ENCODE measurements at places on chromosomes 3 and 15.

GRCh38 chr15:51223771-51224229, 114.6 kb downstream of the CYP19A1 start:
- DNase-seq, result no peak

DNA sequence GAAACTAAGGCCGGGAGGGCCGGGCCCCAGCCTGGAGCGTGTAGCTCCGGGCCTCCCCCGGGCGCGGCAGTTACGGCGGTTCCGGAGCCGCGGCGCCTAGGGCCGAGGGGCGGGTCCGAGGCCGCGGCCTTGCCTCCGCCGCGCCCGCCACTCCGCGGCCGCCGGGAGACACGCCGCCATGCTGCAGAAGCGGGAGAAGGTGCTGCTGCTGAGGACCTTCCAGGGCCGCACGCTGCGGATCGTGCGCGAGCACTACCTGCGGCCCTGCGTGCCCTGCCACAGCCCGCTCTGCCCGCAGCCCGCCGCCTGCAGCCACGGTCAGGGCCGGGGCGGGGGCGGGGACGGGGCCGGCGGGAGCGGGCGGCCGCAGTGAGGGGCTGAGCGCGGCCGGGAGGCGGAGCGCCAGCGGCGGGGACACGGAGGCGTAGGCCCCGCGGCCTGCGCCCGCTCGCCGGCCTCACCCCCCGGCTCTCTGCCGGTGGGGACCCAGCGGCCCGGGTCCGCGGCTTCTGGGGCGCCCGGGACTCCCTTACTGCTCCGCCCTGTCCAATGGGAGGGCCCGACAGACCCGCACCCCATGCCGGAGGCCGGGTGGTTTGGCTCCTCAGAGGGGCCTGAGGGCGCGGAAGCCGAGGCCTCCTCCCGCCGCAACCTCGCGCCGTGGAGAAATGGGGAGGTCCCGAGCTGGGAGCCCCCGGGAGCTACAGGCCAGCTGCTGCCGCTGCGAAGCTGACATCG, at the start of gene DIS3L:
Gene DIS3L, plus strand, starts transcription at position 150 of the 738 bp plus-strand sequence. Its CDS starts 29 bp downstream, at position 179.
- peak; percentile 79 for DNase-seq

DNA sequence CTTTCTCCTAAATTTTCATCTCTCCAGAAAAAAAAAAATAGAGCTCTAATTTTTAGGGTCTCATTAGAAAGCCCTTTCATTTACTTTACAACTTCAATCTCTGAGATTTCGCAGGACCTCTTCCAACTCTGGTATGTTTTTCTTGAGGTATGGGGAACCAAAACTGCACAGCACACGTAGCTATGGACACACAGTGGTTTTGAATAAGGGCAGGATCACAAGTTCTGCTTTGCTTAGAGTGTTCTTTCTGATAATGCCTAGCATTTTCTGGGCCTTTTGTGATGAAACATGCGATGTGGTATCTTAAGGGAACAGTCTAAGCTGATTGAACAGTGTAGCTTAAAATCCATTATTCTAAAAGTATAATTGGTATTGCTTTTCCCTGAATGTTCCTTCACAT, 25.3 kb downstream of the ZNF592 start:
- no peak for DNase-seq

GRCh38 chr3:53425936-53426335, 68.5 kb upstream of the CACNA1D start:
- DNase-seq, result no peak

DNA sequence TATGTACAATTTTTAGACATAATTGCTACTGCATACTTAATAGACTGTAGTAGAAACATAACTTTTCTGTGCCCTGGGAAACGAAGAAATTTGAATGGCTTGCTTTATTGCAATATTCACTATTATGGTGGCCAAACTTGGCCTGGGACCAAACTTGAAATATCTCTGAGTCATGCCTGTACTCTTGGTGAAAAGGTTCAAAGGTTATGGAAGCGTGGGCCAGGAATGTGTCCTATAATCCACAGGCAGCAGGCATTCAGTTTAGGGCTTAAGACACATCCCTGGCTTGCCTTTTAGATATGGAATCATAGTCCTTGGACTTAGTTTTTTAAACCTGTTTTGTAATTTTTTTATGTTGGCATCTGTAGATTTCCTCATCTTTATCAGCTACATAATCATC, 124.3 kb downstream of the LRIG1 start:
- DNase-seq, result no peak

DNA sequence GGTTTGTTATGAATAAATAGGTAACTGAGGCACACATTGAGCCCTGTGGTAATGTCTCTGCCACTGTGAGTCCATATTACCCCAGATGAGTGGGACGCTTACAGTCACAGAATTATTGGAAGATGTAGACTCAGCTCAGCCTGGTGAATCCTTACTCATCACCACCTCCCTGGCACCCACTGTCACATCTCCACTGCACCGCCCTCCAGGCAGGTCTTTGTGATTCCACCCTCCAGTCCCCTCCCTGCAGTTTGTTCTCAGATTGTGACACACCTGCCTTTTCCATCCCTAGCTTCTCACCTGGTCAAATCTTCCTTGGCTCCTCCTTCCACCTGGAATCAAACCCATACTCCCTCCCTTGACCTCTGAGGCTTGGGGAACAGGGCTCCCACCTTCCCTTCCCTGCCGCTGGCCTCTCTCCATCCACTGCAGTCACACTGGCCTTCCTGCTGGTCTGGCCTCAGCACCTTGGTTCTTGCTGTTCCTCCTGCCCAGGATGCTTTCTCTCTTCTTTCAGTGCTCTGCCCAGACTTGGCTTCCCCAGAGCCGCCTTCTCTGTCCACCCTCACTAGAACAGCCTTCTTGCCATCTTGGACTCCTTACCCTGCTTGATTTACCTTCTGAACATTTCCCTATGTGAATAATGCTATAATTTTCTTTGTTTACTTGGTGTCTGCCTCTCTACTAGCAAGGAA, 9.4 kb downstream of the SLC6A20 start:
- DNase-seq, result no peak

- no peak for DNase-seq
Measured at GRCh38 chr15:95368191-95368590, 962.3 kb upstream of the NR2F2 start.

- peak; percentile 25 for DNase-seq
Measured at GRCh38 chr3:42505849-42506410, 3.5 kb downstream of the VIPR1 start.

DNA sequence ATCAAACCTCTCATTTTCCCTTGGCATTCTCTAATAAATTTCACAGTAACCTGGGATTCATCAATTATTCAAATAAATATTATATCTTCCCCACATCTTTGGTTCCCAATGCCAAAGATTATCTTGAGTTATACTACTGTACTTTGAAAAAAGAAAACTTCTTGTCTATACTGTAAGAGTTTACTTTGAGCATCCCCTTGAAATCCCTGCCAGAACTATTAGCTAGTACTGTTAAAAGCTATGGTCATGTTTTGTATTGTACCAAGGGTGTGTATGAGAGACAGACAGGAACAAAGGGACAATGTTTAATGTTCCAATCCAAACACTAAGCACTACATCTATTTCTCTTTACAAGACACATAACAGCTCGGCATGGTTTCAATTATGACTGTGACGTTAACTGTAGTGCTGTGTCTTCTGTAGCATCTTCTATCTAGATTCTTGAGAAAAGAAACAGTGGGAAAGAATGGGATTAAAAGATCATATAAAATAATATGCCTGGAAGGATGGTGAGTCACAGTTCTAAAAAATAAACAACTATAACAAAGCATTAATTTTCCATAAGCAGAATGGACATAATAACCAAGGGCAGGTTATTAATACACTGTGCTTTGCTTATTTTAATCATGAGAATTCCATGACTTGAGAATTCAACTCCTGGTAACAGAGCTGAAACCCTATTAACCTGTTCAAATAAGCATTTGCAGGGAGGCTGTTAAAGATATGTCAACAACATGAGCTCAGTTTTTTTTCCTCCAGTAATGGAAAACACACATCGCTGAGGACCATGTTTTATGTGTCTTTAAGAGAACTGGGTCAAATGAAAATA, 71.1 kb downstream of the ALDH1A2 start:
- DNase-seq, result no peak

- no peak for DNase-seq
Measured at GRCh38 chr3:908839-909238, 184.0 kb upstream of the CNTN6 start.

GRCh38 chr3:84692261-84692660, 266.5 kb upstream of the CADM2 start:
- DNase-seq, result no peak

DNA sequence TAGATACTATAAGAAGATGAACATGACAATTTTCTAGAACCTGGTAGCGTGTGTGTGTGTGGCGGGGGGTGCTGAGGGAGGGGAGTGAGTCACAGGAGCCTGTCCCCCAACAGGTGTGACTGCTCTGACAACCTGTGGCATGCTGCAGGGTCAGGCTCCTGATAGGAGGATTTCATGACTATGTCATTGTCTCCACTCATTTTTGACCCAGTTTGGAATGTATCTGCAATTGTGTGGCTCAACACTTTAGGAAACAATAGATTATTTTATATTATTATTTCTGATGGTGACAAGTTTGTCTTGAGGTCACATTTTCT, 9.3 kb upstream of the VILL start:
- DNase-seq, result no peak

DNA sequence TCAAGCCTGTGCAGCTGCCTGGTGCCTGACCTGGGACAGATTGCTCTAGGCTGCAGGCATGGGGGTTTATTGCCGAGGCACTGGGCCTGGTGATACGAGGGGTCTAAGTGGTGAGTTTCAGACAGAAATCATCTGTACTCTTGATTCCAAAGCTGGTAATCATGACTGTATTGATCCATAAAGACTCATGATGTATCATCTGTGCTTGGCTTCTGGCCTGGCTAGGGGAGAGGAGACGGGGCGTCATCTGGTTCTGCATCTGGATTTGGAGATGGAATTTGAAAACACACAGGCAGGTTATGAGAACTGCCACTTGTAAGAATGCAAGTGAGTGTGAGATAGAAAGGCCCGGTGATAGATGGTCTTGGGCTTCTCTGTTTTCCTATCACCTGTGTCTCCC, 337.4 kb upstream of the C2CD4B start:
- no peak for DNase-seq

GRCh38 chr3:108408883-108409799, 101.3 kb downstream of the MYH15 start:
- DNase-seq, result no peak

DNA sequence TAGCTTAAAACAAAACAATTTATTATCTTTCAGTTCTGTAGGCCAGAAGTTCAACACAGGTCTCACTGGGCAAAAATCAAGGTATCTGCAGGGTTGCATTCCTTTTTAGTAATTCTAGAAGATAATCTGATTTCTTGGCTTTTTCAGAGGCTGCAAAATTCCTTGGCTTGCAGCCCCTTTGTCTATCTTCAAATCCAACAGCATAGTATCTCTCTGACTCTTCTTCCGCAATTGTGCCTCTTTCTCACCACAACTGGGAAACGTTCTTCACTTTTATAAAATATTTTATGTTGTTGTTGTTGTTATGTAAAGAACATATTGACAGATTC, 218.7 kb downstream of the STXBP5L start:
- DNase-seq, result no peak

- no peak for DNase-seq
Measured at GRCh38 chr3:108342837-108343486, 46.6 kb downstream of the HHLA2 start.

- no peak for DNase-seq
Measured at GRCh38 chr15:95910643-95911212, 419.8 kb upstream of the NR2F2 start.
